ENCODE measurements at places on chromosomes 1 and 21.

DNA sequence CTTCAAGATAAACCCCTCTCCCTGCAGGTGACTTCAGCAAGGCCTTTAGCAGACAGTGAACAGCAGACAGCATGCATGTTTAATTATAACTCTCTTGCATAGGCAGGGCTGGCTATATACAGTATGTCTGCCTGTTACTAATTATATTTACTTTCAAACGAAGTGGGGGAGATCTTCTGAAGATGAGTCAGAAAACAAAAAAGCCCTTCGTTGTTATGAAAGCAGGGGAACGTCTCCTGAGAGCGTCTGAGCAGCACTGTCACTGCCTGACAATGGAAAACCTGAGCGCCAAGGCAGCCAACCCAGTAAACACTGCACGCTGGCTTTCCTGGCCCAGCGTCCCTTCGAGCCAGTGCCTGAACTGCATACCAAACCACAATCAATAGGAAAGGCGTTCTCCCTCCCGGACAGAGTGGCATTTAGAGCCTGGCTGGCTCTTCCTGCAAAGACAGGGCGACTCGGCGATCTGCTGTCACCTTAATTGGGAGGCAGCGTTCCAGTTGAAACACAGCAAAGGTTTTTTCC is 54.1 kb downstream of the TOMM20 start:
- DNase-seq = no peak

DNA sequence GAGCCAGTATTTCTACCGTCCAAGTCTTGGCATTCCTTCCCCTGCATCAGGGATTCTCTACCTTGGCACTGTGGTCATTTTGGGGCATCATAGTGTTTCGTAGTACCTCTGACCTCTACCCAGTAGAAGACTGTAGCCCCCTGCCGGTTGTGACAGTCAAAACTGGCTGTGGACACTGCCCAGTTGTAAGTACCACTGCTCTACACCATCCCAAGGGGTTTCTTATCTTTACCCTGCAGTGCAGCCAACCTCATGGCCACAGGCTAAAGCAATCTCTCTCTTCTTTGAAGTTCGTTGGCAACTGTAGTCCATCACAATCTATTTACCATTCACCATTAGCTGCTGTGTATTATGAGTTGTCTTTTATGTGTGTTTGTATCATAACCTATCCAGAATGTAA is 29.3 kb upstream of the ERO1B start:
- no peak for DNase-seq

- DNase-seq = no peak
These were observed 227.2 kb upstream of the ST6GALNAC5 start for GRCh38 chr1:76640092-76640491.

DNA sequence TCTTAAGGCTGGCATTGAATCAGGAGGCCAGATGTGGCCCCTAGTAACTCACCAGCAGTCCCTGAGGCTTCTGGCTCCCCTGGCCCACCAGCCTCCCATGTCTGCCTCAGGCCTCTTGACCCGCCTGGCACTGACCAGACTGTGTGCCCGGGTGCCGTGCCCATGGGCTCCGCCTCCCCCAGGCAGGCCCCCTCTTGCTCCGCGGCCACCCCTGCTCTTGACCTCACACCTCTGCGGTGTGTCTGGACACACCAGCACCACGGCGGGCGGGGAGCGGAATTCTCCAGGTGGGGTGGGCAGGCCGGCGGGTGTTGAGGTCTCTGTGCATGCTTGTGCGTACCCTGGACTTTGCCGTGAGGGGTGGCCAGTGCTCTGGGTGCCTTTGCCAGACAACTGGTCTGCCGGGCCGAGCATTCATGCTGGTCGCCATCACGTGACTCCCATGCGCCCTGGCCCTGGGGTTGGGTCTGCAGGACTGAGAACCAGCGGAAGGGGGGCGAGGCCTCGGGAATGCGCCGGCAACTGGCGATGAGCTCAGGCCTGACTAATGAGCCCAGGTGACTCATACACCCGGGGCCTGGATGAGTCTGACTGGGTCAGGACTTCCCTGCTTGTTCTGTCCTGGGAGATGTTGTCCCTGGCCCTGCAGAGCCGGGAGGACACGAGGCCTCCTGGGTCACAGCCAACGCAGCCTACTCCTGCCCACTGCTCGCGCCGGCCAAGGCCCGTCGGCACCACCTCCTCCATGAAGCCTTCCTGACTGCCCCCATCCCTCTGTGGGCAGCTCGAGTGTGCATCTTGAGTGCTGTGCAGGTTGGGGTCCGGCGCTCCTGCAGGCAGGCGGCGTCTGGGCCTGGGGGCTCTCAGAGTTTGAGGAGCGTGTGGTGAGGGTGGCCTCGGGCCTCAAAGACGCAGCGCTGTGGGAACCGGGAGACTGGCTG is 22.6 kb downstream of the COL18A1 start:
- peak; percentile 67 for DNase-seq

DNA sequence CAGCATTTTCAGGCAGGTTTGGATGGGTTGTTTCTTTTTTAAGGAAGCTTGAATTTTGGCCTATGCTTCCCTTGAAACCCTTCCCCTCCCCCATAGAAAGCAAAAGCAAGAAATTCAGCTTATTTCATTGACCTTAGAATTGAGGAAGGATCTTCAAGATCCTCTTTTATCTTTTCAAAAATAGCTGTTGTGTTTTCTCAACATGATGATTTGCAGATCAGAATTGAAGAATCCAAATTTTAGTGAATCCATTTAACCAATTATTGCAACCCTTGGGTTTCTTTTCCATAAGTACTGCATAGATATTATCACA is 73.7 kb downstream of the LRRC8C start:
- no peak for DNase-seq

DNA sequence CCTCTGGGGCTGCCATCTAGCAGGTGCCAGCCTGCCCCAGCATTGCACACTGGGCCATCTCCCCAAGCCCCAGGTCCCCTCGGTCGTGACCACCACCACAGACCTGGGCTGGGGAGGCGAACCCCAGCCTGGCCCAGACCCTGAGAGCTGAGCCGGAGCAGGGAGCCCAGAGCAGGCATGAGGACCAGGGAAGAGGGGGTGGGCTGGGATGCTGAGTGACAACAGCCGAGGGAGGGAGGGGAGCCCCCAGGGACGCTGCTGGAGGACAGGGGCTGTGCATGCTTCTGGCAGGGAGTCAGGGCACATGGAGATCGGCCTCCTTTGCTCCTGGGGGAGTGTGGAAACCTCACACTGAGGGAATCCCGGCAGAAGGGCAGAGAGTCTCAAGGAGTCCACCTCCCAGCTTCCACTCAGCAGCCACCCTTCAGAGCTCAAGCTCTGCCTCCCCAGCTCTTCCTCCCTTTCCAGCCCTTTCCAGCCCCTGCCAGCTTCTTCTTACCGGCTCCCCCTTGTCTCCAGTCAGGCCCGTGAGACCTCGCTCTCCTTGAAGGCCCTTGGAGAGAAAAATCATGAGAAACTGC is 23.7 kb upstream of the PEF1 start:
- DNase-seq = no peak

GRCh38 chr21:32682696-32683474 is 44.9 kb downstream of the SYNJ1 start:
- no peak for DNase-seq

DNA sequence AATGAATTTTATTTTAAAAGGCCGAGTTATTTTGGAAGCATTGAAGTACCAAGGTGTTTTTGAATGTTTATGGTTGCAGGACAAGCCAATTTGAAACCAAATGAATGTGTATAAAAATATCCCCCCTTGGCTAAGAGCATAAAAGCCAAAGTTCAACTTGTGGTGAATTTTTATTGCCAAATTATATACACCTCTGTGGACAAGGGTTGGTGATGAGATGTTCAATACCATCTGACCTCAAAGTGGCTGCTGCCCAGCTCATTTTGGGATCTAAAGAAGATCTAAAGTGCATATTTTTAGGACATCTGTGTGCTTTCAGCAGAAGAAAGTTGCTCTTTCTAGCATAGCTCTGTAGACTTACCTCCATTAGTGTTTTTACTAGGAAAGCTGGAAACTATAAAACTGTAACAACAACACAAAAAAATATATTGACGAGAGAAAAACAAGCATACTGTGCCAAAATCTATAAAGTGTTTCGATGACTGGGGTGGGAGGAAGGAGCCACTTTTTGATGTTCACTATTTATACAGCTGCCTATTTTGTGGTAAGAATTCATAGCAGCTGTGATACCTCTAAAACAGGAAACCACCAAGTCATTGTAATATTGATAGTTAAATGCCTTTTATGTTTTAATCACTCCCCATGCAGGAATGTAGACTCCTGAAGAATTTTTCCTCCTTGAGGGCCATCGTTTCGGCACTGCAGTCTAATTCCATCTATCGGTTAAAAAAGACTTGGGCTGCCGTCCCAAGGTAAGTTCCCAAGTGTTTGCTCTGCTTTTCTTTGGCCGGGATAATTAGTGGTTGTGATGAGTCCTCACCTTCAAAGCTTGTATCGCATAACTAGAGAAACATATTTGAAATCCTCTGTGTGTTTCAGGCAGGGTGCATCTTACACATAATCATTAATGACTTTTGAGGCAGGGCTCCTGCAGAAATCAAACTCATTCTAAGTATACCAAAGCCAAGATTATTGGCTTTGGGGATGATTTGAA is 83.2 kb downstream of the RGL1 start:
- no peak for DNase-seq

- no peak for DNase-seq
These were observed 19.1 kb upstream of the MRPS6 start for GRCh38 chr21:34054259-34054658.

DNA sequence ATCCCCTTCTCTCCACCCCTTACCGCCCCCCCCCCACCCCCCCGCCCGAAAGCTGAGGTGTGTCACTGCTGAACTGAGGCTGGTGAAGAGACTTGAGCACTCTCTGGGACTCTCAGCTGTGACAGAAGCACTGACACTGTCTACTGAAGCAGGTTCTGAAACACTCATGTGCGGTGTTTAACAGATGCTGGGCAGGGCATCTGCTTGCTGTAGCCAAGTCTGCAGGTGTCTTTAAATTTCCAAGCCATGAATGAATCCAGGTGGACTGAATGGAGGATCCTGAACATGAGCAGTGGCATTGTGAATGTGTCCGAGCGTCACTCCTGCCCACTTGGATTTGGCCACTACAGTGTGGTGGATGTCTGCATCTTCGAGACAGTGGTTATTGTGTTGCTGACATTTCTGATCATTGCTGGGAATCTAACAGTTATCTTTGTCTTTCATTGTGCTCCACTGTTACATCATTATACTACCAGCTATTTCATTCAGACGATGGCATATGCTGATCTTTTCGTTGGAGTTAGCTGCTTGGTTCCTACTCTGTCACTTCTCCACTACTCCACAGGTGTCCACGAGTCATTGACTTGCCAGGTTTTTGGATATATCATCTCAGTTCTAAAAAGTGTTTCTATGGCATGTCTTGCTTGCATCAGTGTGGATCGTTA is at the start of gene GPR52:
Gene GPR52, plus strand, starts transcription at position 99 of the 665 bp plus-strand sequence. Its CDS starts 148 bp downstream, at position 247.
- DNase-seq = no peak

DNA sequence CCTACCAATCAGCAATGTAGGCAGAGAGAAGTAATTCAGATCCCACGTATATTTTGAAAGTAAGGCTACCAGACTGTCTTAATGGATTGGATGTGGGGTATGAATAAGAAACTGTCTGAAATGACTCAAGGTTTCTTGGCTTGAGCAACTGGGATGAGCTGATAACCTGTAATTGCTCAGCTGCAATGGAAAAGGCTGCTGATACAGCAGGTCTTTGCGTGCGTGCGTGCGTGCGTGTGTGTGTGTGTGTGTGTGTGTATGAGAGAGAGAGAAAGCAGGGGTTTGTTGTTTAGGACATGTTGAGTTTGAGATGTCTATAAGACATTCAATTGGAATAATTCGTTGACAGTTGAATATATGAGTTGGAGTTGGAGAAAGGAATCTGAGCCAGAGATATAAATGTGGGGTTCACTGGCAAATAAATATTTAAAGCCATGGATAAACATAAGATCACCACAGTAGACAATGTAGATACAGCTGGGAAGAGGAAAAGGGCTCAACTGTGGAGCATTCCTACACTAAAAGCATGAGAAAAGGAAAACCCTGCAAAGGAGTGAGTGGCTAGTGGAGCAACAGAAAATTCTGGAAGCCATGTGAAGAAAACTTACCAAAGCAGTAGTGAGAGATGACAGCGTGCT is 72.9 kb downstream of the UCHL5 start:
- DNase-seq = no peak

- DNase-seq = no peak
These were observed 76.5 kb upstream of the CTTNBP2NL start for GRCh38 chr1:112319371-112320040.

DNA sequence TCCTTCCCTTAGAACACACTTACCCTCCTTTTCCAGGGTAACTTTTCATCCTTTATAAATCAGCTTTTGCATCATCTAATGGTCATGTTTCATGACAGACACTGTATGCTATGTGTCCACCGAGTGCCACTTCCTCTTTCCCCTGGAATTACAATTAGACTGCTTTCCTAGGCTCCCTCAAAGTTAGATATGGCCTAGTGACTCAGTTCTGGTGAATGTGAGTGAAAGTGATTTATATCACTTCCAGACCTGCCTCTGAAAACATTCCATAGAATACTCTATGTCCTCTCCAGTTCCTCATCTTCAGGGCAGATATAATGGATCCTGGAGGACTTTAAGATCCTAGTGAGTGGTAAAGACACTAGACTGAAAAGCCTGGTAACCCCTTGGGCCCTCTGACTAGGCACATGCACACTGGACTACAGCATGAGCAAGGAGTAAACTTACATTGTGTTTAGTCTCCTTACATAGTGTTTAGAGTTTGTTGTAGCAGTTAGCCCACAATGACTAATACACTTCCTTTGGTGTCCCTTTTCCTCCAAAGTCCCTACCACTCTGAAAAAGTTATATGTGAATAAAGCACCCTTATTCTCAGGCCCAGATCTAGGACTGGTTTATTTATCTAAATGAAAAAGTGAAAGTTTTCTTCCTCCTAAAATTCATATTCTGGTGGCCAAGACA is 59.3 kb downstream of the GPR88 start:
- peak; percentile 72 for DNase-seq

DNA sequence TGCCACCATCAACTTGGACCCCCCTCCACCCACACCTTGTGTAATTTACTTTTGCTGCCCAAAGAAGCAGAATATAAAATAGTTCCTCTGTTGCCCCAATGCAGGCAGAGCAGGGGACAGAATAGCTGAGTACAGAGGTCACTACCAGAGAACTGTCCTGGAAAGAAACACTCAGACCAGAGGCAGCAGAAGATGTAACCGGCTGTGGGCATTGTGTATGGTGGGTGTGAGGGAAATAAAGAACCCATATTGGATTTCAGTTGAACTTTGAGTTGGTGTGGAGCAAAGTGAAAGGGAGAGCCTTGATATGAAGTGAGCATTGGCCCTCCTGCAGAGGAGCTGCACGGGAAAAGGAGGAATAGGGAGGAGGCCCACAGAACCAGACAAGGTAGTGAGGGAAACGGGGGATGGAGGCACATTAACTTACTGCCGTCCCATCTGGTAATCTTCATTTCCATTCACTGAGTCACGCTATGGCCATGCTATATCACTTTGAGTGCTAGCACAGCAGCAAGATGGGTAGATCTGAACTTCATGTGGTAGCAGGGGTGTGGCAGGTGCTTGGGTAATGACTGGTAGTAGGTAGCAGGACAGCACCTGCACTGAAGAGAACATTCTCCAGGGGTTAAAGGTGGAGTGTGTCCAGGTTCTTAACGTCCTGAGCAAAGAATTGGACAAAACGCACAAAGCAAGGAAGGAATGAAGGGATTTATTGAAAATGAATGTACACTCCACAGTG is 56.3 kb upstream of the FBXO28 start:
- DNase-seq = no peak

GRCh38 chr1:202710070-202711045 is at the start of gene SYT2:
Gene SYT2, minus strand, starts transcription at chr1:202710454. Its CDS starts 104,682 bp downstream, at chr1:202605772.
- DNase-seq = no peak
